Fibroblast of gingiva (primary cell): ENCODE measurements at places on chromosomes 3 and 15.

- DNase-seq: peak; percentile 78
Observed at GRCh38 chr15:62928242-62928999, 114.1 kb upstream of the TPM1 start.

GRCh38 chr15:81480645-81481053 is 106.6 kb upstream of the TMC3 start:
- DNase-seq: peak; percentile 42

DNA sequence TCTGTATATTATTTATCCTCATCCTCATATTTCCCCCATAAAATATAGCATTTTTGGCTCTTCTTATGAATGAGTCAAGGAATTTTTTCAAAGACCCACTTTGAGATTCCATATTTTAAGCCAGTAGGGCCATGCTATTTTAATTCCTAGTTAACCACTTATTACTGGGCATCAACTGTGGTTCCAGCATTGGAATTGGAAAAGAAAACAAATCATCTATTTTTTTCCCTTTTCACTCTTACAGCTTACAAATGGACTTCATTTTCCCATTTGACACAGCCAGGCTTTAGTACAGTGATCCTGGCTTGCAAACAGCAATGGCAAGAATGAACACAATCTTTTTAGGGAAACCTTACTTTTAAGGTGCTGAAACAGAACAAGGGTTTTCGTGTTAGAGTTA is 19.4 kb upstream of the PLCL2 start:
- DNase-seq: no peak

DNA sequence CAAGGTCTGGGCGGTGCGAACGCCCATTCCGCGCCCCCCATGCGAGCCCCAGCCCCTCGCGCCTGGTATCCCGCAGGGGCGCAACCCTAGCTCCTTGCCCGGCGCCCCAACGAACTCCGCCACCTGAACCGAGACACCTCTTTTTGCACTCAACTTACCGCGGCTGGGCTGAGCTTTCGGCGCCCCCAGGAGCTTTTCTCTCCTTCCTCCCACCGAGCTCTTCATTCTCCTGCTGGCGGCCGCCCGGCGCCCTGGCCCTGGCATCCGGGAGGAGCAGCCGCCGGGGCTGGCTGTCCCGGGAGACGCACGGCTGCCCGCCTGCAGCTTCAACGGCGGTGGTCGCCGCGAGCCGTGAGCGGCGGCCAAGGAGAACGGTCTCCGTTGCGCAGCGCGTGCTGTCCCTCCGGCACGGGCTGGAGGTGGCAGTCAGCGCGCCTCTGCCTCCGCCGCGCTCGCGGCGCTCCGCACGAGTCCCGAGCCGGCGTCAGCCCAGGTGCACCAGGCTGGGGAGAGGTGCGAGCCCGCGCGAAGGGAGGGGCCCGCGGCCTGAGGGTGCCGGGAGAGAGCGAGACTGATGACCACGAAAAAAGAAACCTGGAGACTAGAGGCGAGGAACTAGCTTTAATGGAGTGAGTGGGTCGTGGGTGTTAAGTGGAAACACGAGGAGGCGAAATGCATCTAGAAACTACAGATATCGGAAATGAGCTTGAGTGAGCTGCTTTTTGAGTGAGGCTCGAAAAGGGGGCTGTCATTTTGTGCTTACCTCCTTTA is 621.5 kb upstream of the ZNF385D start:
- no peak for DNase-seq

DNA sequence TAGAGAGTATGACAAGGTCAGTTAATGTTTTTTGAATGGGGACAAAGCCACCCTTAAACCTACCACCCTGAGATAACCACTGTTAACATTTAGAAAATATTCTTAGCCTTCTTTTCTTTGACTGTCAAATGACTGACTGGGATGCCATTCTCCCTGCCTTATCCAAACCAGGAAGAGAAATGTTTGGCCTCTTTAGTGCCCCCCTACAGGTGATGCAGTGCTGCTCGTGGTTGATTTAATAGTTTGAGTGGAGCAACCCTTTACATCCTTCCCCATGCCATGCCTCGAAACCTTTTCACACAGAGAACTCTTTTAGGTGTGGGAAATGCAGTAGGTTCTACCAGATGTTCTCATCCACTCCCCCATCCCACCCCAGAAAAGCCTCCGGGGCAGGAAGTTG is 38.7 kb upstream of the UMPS start:
- DNase-seq: no peak

GRCh38 chr3:28556195-28556594 is 207.6 kb upstream of the AZI2 start:
- no peak for DNase-seq

- peak; percentile 83 for DNase-seq
Observed at GRCh38 chr3:129249284-129250065, at the start of gene COPG1. COPG1 (plus strand) TSS chr3:129249606; CDS start chr3:129249710, 104 bp downstream.

GRCh38 chr15:72591361-72591760 is 63.1 kb upstream of the GOLGA6B start:
- DNase-seq: no peak

DNA sequence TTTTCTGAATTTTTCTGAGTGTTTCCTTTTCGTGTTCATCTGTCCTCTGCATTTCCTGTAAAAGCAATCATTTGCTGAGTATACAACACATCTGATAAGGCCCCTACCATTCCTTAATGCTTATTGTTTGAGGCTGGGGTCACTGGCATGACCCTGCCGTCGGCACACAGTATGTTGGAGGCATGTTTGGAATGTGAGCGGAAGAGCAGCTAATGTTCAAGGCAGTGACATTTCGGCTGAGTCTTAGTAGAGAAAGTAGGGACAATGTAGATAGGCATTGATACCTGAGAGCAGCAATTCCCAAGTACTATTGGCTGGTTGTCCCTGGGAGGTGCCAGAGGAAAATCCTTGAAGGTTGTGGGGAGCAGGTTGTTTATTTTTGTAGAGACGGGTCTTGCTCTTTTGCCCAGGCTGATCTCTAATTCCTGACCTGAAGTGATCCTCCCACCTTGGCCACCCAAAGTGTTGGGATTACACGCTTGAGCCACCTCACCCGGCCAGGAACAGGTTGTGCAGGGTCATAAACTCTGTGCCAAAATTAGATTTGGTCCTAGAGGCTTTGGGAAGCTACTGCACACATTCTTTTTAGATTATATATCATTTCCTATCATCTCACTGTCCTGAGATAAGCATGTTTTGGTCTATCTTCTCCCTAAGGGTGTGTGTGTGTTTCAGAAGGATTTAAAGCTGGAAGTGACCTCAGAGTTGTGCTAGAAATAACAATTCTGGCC is 13.5 kb downstream of the PTPN23 start:
- DNase-seq: no peak

DNA sequence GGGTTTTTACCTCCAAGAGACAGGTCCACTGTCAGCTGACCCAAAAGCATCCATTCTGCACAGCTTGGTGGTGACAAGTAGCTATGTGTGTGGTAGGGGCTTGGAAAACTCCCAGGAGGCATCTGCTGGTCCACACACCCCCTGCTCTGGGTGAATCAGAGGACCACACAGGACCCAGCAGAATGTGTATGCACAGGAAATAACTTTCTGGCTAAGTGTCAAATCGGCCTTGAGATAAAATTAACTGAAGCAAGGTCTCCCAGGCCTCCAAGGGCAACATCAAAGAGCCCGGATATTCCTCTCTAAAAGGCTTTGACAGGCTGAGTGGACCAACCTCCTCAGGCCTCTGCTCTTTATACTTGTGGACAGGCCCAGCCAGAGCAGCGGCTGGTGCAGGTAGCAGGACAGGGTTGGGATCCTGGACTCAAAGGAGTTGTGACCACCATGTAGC is 66.5 kb downstream of the CTNNB1 start:
- DNase-seq: peak; percentile 18

GRCh38 chr3:160331127-160331937 is 67.7 kb downstream of the IFT80 start:
- DNase-seq: peak; percentile 76

DNA sequence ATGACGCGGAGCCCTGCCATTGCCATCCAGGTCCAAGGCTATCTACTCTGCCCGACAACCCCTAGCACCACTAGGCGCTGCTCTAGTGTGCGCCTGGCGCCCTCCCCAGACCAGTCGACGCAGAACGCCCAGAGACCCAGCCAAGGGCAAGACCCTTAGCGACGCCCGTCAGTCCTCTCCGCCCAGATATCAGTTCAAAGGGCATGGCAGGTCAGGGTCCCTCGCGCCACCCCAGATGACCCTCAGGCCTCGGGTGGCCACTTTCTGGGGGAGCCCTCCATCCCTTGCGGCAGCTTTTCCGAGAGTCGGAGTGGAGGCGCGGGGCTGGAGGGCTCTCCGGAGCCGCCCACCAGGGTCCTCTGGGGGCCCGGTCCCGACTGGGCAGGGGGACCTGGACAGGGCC is 371 bp upstream of the CLSTN2 start:
- no peak for DNase-seq

DNA sequence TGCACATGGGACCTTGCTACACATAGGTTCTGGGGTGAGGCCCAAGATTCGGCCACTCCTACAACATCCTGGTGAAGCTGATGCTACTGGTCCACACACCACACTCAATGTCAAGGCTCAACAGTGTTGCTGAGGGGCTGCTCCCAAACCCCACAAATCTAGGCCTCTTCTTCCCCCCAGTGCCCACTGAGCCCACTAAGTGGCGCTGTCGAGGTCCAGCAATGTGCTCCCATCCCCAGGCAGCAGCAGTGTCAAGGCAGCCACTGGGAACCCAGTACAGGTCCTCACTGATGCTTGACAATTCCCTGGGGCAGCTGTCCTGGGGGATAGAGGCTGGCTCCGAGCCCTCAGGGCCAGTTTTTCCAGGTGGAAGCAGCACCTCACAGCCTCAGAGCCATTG is 21.5 kb downstream of the SCN5A start:
- DNase-seq: no peak

GRCh38 chr15:56082263-56082761 is 88.9 kb upstream of the NEDD4 start:
- no peak for DNase-seq

DNA sequence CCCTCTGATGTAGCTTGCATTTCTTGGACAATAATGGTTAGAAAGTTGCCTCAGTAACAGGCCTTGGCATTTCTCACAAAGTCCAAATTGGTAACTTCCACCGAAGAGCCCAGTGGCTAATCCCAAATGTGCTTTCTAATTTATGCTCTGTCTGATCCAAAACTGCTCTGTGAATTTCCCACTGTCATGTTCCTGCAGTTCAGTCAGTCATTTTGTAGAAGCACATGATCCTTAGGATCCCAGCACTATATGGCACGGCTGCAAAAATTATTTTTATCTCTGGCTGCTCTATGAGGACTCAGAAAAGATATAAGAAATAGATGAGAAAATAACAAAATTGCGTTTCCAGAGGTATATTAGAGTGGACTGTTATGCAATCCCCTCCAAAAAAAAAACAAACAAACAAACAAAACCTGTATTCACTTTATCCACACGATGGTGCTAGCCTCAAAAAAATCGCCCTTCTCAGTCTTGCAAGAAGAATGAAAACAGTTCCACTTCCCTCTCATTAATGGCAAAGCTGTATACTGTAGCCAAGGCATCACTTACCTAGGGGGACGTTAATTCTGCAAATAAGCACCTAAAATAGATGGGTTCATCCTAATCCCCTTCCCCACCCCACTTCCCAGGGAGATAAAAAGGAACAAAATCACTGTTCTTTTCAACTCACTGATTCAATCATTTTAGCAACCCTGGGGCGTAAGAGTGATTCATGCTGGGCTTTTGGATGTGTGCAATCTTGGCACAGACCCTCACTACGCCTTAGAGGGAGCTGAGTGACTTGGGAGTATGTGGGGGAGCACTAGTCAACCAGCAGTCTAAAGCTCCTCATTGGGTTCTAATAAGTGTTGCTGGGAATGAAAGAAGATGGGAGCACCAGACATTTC is 61.3 kb downstream of the TMCO5A start:
- peak; percentile 56 for DNase-seq

- no peak for DNase-seq
Observed at GRCh38 chr3:39005295-39005694, 46.4 kb downstream of the SCN11A start.

DNA sequence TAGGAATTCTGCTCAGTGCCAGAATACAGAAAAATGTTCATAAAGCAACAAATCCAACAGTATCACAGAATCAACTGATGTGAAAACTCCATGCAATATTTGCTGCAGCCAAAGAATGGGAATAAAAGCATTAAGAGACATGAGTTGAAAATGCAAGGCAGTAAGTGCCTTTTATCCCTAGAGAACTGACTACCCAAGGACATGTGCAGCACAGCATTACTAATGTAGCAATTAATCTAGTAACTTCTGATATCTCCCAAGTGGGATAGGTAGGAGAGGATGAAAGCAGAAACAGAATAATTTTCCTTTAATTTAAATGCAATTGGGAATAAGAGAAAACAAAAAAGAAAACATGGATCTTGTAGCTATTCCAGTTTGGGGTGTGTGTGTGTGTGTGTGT is 497.5 kb upstream of the CBLB start:
- no peak for DNase-seq

DNA sequence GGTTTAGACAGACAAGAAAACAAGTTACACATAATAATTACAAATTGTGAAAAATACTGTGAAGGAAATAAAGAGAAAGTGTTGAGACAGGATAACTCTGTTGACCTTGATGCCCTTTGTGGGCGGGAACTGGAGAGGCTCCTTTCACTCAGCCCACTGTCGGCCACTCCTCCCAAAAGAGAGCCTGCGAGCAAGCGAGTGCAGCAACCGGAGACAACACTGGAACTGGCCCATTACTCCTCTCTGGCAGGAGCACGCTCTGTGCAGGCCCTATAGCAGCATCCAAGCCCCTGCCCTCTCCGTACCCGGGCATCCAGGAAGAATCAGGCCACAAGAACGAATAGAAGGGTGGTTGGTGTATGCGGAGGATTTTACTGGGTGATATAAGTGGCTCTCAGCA is 16.2 kb upstream of the DUT start:
- DNase-seq: no peak

DNA sequence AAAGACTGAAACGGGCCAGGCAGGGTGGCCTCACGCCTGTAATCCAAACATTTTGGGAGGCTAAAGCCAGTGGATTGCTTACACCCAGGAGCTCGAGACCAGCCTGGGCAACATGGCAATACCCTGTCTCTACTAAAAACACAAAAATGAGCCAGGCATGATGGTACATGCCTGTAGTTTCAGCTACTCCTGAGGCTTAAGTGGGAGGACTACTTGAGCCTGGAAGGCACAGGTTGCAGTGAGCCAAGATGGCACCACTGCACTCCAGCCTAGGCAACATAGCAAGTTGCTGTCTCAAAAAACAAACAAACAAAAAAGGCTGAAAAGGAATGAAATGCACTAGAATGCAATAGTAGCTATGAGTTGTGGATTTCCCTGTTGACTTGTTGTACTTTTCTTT is 94.7 kb downstream of the STAG1 start:
- no peak for DNase-seq
